RPMI7951 (cell line): ENCODE measurements at places on chromosomes 11 and 22. TPM values are rescaled to one million over a fixed set of nuclear protein-coding genes. Genes with fewer than 3 reads are reported as not detected.

Gene C22orf31
- total RNA-seq, result not detected in 2 replicates

Gene CYP2D6
- not detected in 2 replicates for total RNA-seq

Gene SLC25A1
- 58.3 and 70.0 TPM in 2 replicates for total RNA-seq

Gene DTX4
- 0.48 and 0.49 TPM in 2 replicates for total RNA-seq

Gene KRTAP5-8
- total RNA-seq, result not detected in 2 replicates
